ENCODE measurements at places on chromosomes 16 and 17.

DNA sequence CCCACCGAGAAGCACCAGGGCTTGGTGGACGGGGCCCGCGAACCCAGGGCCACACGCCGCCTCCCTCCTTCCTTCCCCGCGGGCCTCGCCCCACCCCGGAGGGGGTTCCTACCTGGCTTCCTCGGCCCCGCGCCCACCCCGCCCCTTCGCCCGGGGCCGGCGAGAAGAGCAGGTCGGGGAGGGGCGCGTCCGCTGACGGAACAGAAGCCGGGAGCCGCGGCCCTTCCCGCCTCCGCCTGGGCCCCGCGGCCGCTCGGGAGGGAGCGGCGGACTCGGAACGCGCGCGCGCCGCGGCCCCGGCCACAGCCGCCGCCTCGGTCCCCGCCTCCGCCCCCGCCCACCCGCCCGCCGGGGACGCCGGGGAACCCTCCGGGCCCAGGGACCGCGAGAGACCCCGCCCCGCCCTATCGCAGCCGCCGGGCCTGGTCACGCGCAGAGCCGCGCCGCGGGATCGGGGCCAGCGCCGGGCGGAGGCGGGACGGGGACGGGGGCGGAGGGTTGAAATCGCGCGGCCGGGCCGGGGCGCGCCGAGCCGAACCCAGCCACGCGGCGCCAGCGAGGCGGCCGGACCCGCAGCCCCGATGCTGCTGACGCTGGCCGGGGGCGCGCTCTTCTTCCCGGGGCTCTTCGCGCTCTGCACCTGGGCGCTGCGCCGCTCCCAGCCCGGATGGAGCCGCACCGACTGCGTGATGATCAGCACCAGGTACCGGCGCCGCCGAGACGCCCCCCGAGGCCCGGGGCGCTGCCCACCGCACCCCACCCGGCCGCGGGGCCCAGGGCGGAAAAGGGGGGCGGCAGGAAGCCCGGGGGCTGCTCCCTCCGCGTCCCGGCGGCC, at the start of gene TLCD3A:
Gene TLCD3A (plus strand): TSS at position 530 of the 835 bp plus-strand sequence. CDS start 52 bp downstream, at position 582.
- DNase-seq: peak; percentile 60

DNA sequence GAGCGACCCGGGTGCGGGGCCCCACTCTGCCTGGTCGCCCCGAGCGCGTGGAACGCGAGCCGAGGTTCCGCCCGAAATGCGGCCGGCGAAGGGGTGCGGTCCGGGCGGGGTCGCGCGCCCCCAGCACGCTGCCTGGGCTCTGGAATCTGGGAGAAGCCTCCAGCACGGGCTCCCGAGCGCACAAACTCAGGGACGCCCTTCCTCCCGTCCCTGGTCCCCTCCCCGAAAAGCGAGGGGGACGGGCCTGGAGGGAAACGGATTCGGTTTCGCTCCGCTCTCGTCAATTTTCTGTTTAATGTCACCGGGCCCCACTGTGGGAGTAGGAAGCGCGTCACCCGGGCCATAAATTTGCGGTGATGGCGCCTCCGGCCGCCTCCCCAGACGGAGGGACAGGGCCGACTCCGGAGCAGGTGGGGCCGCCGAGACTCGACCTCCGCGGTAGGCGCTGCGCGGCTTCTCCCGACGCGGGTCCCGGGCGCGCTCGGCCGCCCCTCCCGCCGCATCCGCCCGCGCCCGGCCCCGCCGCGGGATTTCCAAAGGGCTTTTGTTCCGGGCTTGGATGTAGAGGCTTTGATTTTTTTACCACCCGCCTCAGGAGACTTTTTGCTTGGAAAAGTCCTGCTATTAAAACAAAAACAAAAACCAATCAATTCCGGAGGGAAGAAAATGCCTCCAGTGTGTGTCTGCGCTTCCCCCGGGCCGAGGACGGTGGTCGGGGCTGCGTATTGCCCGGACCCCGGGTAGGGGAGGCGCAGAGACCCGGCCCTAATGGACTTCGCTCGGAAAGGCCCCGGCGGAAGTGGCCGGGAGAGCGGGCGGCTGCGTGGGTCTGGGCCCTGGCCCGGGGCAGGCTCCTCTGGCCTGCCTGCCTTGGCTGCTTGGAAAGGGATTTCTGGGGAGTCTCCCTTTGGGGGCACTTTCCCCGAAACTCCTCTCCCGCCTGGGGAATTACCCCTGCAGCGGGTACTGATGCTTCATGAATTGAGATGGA, 7.9 kb upstream of the BAHCC1 start:
- no peak for DNase-seq

- DNase-seq: peak; percentile 85
Measured at GRCh38 chr16:89201439-89202377, 1.4 kb upstream of the SLC22A31 start.

- no peak for DNase-seq
Measured at GRCh38 chr16:85580684-85581083, 32.4 kb upstream of the GSE1 start.

DNA sequence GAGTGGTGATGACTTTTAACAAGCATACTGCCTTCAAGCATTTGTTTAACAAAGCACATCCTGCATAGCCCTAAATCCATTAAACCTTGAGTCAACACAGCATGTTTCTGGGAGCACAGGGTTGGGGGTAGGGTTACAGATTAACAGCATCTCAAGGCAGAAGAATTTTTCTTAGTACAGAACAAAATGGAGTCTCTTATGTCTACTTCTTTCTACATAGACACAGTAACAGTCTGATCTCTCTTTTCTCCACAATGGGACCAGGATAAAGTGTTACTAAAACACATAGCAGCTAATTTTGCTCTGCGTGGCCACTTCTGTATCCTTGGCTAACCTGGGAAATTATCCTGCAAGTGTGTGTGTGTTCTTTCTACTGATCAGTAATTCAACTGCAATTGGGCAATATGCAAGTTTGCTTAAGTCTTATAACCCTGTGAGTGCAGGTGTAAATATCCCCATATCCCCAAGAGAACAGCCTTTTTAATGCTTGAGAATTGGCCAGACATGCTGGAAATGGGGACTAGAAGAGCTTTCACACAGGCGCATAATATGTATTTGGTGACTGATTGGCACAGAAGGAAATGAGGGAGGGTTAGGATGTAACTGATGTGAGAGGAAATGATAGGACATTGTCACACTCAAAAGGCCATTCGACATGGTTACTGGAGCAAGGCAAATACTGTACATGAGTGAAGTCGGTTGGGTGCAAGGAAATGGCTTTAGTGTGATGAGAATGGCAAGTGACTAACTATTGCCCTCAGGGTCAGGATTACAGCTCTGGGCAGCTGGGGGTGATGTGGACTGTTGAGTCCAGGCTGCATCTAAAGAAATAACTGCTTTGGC, 10.8 kb upstream of the ANKS4B start:
- DNase-seq: no peak

DNA sequence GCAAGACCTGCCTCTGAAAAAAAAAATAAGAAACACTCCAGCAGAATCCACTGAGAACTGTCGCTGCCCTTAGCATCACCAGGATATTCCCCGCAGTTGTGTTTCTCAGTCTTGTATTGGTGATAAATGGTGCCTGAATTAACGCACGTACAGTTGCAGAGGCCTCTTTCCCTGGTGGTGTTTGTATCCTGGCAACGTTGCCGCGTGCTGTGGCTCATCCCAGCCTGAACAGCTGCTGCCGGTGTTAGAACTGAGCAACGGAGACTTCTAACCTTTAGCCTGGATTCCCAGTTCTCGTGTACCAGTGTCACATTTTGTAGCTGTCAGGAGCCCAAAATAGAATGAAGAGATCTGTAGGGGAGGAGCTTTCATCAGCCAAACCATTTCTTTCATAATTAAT, 4.8 kb downstream of the MLYCD start:
- no peak for DNase-seq

Data from naive thymus-derived CD8-positive, alpha-beta T cell (primary cell).